ENCODE measurements at places on chromosomes 7 and 10.

GRCh38 chr10:128657548-128657947, 531.3 kb upstream of the MKI67 start:
- DNase-seq, result peak; percentile 50

DNA sequence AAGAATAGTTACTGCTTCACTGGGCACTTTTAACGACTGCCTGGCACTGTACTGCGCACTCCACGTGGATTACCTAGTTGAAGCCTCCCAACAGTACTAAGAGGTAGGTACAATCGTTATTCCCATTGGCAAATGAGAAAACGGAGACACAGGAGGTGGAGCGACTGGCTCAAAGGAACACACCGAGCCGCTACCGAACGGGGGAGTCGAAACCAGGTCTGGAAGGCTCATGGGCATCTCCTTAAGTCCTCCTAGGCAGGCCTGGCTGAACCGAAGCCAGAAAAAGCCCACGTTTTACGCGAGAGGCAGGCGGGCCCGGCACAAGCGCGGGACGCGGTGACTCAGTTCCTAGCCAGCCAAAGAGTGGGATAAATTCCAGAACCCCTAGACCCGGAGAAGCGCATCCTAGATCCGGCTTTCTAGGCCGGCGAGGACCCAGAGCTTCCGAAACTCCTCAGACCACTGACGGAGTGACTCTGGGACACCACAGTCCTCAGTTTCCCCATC, 472 bp downstream of the PDAP1 start:
- DNase-seq, result no peak

GRCh38 chr10:32326119-32326518, 20.8 kb downstream of the EPC1 start:
- no peak for DNase-seq

DNA sequence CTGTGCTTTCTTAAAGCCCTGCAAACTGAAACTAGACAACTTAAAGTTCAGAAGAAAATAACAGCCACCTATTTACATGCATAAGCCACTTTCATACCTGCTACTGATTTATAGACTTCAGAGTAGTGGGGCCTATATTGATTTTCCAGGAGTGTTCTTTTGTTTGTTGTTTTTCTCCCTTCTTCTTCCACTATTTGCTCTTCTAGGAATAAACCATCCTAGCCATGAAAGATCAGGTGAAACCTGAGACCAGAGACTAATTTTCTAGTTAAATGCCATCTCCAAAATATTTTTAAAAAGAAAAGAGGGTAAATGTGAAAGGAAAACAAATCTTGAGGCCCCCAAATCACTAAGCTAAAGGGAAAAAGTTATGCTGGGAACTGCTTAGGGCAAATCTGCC, 72.4 kb upstream of the C1GALT1 start:
- DNase-seq, result no peak

- DNase-seq, result no peak
Measured at GRCh38 chr10:122847782-122848604, 2.3 kb upstream of the CUZD1 start.

DNA sequence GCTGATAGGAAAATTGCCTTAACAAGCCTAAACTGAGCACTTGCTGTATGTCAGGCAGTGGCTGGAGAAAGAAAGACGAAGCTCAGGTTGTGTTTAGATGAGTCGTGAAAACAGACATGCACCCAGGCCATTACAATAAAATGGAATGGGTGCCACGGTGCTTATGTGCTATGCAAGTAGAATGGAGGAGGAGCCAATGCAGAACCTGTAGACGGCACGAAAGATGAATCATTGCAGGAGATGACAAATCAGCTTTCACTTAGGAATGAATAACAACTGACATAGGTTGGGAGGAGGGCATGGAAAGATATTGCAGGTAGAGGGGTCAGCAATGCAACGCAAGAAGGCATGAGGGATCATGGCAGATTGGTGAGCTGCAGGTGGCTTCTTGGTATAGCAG, 61.2 kb upstream of the ARHGAP21 start:
- DNase-seq, result no peak

- DNase-seq, result no peak
Measured at GRCh38 chr10:64379898-64380297, 858.7 kb downstream of the REEP3 start.

DNA sequence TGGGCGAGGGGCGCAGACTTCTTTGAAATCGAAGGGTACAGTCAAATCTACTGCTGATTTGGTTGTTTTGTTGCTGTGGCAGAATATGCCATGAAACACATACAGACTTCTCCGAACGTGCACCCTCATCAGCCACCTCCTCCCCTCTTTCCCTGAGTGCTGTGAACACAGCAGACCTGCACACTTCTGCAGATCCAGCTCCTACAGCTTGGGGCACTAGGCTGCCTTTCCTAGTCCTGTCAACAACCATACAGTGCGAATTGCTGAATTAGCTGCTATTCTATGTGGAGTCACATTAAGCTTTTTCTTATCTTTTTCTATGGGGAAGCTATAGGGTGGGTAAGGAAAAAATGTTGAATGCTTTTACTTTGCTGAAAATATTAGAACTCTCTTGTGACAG, 57.5 kb downstream of the COL17A1 start:
- DNase-seq, result peak; percentile 12

GRCh38 chr7:74525140-74525539, 71.4 kb downstream of the GTF2IRD1 start:
- no peak for DNase-seq

- no peak for DNase-seq
Measured at GRCh38 chr10:19952224-19953010, 136.2 kb downstream of the PLXDC2 start.

GRCh38 chr7:16729541-16729940, 24.0 kb upstream of the TSPAN13 start:
- no peak for DNase-seq

DNA sequence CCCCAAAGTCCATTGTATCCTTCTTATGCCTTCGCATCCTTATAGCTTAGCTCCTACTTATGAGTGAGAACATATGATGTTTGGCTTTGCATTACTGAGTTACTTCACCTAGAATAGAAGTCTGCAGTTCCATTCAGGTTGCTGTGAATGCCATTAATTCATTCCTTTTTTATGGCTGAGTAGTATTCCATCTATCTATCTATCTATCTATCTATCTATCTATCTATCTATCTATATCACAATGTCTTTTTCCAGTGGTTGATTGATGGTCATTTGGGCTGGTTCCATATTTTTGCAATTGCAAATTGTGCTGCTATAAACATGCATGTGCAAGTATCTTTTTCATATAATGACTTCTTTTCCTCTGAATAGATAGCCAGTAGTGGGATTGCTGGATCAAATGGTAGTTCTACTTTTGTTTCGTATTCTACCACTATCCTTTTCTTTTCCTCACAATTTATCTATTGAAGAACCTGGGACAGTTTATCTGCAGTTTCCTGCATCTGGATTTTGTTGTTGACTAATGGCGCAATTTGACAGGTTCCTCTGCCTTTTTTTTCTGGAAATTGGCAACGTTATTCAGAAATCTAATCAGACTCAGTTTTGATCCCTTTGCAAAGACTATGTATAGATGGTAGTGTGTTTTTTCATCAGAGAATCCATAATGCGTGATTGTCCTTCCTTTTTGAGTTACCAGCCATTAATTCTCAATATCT, 287.2 kb downstream of the ARL4A start:
- DNase-seq, result no peak

GRCh38 chr7:115410972-115411686, 489.2 kb downstream of the MDFIC start:
- no peak for DNase-seq

DNA sequence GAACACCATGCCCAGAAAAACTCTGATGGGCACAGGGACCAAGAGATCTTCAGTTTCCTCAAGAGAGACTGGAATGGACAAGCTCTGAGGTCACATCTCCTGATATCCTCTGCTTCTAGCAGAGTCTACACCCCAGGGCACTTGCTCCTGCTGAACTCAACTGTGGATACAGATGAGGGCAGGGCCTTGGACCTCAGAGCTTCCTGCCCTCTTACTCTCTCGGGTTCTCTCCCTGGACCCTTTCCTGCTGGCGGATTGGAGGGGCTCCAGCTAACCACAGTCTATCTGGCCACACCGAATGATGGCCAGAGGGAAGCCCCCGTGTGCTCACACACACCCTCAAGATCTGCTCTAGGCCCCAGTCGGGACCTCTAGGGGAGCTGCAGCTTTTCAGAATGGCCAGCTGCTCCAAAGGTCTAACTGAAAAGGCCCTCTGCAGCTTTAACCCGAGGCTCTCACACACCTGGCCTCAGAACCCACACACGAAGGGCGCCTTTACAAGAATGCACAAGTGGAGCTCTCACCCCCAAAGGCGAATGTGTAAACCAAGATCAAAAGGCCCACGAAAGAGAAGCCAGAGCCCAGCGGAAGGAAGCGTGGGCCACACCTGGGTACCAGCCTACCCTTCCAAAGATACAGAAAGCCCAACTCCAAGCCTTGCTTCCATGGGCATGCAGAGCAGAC, 65.5 kb downstream of the FAM53B start:
- no peak for DNase-seq

DNA sequence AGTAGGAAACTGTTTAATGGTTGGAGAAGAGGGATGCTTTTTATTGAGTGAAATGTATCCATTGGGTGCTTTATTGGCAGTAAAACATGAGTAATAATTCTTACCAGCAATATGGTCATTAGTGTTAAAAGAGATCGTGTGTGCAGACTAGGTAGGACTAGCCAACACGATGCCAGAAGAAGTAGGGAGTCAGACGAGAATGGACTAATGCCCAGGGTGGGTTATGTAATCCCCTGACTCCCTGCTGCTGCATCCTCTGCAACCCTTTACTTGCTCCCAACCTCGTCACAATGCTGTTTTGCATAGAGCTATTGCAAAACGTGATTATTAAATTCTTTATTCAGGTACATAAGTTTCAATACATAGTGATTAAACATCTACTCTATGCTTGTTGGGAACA, 1213.7 kb downstream of the GATA3 start:
- DNase-seq, result no peak

DNA sequence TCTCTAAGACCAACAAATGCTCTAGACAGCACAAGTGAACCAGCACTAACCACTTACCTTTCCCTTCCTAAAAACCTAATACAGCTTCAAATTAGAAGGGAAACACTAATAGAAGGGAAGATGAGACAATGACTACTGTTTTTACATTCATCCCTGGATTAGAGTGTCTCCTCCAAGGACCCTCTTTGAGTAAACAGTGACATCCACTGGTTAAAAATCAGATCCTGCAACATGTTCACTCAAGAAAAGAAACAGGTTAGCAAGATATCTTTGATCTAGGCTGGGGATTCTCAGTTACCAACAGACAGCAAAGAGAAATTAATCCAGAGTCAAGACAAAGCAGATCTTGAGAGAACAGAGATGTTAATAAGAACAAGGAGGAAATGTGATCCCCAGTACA, 177.7 kb upstream of the GHITM start:
- DNase-seq, result no peak

- DNase-seq, result no peak
Measured at GRCh38 chr7:103346396-103346795, 1.0 kb upstream of the PSMC2 start.

GRCh38 chr10:115831016-115831415, 442.0 kb downstream of the GFRA1 start:
- no peak for DNase-seq

DNA sequence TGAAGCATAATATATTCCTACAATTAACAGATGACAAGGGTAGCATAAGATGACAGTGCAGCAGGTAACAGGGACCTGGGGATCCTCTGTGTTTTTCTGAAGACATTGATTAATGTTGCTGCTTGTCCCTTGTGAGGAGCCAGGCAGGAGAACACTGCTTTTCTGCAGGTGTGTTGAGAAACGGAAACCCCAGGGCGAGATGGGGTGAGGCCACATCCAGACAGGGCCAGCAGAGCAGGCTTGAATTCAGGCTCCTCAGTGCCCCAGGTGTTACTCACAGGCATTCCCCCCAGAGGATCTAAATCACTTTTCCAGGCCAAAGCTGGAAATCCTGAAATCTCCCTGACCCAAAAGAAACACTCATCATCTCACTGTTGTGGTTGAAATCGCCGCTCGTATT, 105.3 kb downstream of the CCDC3 start:
- DNase-seq, result no peak

DNA sequence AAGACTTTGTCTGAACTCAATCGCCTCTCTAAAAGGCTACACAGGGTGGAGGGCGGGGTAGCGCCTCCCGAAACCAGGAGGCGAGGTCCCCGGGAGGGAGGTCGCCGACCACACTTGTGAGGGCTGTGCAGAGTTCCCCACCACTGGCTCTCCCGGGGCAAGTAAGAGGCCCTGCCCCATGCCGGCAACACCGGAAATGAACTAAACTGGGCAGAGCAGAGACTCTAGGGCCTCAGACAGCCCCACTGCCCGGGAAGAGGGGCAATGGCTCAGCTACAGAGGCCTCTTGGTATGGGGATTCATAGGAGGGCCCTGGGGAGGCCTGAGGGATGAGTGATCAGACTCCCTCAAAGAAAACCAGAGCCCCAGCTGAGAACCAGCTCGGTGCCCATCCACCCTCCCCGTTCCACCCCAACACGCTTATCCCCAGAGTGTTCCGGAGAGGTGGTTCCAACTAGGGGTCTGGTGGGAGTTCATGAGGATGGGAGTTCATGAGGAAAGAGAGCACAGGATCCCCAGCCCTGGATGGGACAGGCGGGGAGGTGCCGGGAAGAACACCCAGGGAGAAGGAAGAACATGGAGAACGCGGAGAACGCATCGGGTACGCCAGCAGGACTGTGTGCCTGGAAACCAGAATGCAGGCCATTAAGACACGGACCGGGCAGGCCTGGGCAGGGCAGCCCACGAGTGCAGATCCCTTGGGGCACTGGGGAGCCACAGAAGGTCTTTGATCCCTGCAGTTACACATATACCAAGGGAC, 89.4 kb upstream of the MYL10 start:
- no peak for DNase-seq

- no peak for DNase-seq
Measured at GRCh38 chr10:72044417-72045041, 43.8 kb downstream of the SPOCK2 start.
